ENCODE measurements at places on chromosomes 3 and 15.

GRCh38 chr15:72592097-72592496 lies 62.4 kb upstream of the GOLGA6B start:
- no peak for DNase-seq

- no peak for DNase-seq
These were observed 53.9 kb downstream of the CALML4 start for GRCh38 chr15:68151277-68151676.

DNA sequence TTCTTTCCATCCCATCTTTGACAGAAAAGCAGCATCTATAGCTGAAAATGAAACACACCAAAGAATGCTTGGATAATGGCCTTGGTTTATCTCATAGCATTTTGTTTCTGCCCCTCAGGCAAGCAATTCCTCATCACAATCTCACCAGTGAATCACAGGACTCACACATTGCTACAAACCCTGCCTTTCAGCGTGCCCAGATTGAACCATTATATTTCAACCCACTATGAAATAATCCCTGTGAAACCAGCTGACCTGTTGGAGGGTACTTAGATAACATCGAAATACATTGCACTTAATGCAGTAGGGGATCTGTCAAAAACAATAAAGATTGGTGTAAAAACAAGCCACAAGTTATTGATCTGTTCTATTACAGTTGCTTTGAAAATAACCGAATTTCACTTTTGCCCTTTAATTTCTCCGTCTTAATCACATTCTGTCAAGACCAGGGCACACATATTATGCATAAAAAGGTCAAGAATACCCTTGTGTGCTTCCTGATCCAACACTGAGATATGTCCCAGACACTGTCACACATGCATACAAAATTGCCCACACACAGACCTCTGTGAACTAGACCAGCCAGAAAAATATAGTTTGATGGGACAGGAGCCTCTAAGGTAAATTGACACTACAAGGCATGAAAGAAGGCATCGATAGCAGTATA lies 839.8 kb downstream of the NTRK3 start:
- no peak for DNase-seq

DNA sequence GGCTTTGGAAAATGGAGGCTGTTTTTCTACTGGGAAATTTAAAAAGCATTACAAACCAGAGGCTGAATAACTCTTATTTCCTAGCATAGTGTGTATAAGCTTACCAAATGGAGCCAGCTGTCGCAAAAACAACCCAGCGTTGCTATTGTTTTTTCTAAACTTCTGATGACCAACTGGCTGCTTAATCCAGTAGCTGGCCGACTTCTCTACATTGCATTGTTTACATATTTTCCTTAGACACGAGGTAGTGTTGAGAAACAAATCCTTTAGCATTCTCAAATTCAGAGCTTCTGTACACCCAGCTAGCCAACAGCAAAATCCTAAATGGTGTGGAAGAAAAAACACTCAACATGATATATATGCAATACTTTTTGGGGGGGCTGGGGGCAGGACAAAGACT lies 161.0 kb upstream of the ADAMTS9 start:
- no peak for DNase-seq

DNA sequence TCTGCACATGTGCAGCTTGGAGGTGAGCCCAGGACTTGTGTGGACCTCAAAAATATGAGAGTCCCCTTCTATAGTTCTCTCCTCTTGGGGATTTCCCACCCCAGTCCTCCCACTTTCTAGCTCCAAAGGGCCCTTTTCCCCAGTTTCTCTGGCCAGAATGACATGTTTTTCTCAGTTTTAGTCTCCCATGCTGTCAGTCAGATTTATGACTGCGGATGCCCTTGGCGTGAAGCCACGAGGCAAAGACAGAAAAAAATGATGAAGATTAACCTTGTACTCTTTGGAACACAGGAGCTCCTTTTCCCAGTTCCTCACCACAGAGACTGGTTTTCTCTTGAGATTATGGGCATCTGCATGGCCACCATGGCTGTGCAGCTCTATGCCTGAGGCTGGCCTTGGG lies 72.0 kb upstream of the TTBK2 start:
- DNase-seq = no peak

GRCh38 chr3:21543380-21544075 lies 207.5 kb downstream of the ZNF385D start:
- no peak for DNase-seq

GRCh38 chr15:84992157-84992944 lies 10.7 kb downstream of the PDE8A start:
- peak; percentile 20 for DNase-seq

DNA sequence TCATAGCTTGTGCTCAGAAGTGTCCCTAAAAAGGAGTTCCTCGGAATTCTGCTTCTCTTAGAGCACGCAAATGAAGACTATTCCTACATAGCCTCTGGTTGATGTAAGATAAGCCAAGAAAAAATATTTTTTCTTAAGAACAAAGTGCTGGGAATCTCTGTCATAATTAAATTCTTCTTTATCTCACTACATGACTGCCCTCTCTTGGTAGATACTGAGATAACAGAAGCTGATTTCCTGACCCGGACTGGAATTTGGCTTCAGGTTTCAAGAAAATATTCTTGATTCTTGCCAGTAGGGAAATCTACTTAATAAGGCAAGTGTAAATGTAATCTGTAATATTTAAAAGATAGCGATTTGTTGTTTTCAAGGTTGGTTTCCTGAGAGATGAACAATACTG lies 31.3 kb upstream of the SETMAR start:
- no peak for DNase-seq

DNA sequence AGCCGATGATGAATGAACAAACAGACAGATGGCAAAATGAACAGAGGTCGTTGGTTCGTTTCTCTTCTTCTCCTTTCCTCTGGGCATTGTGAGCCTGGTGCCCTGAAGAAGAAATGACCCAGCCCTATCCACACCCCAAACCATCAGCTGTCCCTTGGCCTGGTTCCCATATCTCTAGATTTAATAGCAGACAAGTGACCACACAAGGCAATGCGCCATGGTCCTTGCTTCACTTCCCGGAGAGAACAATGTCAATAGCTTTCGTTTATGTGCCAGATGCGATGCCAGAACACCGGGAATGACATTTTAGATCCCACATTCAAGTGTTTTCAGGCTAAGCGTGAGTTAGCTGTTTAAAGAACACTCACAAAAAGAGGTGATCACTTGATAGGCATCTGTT lies 17.7 kb downstream of the POC1A start:
- DNase-seq = no peak

- no peak for DNase-seq
These were observed 2.7 kb upstream of the KNSTRN start for GRCh38 chr15:40379853-40380252.

- no peak for DNase-seq
These were observed 138.5 kb downstream of the ARPP21 start for GRCh38 chr3:35777563-35778554.

DNA sequence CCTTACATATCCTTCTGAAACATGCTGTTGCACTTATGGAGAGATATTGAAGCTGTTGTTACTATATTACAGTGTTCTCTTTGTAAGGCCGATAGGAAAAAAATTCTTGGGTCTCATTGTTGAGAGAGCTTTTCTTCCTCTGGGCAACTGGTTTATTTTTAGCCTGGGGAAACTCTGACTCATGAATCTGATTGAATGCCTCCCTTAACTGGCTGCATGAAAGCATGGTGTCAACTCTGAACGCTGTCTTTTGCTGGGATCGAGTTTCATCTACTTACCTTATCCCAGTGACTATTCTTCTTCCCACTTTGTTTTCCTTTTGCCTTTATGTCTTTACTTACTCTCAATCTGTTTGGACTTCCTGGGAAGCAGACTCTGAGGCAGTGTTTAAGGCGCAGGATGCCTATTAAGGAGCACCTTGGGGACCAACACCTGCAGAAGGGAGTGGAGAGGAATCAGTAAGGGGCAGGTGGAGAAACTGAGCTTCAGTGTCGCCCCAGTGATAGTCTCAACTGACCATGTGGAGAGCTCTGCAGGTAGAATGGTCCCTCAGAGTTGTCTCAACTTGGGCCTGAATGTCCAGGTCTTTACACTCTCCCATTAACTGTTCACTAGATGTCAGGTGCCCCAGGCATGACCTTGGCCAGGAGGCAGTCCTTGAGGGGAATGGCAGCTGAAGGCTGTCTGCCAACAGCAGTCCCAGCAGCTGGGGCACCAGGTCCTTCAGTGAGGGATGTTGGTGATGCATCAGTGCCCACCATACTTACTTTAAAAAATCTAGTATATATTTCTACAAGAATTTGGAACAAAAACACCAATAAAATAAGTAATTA lies 88.9 kb upstream of the CCNL1 start:
- no peak for DNase-seq

DNA sequence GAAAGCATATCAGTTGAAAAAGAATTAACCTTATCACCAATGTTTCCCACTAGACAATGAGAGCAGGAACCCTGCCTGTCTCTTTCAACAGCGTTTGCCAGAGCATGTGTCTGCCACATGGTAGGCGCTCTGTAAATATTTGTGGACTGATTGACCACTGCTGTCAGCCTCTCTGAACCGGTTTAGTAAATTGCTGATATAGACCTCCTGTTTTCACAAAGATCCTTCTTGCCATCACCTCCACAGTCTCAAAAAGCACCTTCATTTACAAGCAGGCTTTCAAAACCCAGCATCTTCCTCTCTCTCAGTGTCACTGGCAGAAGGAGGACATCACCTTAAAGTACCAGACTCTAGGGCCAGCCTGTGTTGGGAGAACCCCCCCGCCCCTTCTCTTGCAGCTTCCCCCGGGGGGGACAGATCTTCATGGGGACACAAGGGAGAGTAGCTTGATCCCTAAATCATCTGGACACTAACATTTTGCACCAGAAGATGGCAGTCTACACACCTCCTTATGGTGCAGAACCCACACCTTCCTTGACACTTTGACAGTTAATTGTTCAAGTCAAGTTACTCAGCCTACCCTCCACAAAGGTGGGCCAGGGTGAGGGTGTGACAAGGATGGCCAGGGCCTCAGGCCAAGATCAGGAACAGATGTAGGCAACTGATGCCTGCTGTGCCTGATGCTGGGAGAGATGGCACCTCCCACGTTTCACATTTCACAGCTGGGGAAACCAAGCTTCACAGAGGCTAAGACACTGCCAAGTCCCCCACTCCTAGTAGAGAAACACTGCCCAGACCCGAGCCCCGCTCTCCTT lies 37.8 kb upstream of the USP3 start:
- peak; percentile 83 for DNase-seq

- no peak for DNase-seq
These were observed 18.2 kb downstream of the PIF1 start for GRCh38 chr15:64807051-64807749.

DNA sequence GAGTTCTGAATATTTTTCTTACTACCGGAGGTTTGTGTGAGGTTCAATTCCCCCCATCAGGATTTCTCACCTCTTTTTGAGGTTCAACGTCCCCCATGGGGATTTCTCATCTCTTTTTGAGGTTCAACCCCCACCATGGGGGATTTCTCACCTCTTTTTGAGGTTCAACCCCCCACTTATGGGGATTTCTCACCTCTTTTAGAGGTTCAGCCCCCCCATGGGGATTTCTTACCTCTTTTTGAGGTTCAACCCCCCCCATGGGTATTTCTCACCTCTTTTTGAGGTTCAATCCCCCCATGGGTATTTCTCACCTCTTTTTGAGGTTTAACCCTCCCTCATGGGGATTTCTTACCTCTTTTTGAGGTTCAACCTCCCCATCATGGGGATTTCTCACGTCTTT lies 26.3 kb downstream of the NDUFB4 start:
- no peak for DNase-seq

- peak; percentile 15 for DNase-seq
These were observed 44.9 kb downstream of the OXSR1 start for GRCh38 chr3:38210141-38210757.

- peak; percentile 9 for DNase-seq
These were observed 129.8 kb downstream of the NSMCE3 start for GRCh38 chr15:29139540-29140459.

DNA sequence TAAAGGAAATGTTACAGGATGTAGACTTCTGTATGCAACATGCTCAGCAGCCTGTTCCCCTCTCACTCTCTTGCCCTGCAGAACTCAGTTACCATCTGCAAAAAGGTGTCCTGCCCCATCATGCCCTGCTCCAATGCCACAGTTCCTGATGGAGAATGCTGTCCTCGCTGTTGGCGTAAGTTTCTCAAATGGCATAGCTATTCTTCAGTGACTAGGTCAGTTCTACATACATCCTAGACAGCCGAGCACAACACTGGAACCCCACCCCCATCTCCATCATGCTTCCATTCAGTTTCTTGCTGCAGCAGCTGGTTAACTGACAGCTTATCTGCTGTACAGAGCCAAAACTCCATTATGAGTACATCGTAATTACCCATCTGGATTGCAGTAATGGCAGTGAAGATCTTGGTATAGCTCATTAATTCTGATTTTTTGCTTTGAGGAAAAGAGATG lies 4.5 kb downstream of the THBS1 start:
- no peak for DNase-seq

DNA sequence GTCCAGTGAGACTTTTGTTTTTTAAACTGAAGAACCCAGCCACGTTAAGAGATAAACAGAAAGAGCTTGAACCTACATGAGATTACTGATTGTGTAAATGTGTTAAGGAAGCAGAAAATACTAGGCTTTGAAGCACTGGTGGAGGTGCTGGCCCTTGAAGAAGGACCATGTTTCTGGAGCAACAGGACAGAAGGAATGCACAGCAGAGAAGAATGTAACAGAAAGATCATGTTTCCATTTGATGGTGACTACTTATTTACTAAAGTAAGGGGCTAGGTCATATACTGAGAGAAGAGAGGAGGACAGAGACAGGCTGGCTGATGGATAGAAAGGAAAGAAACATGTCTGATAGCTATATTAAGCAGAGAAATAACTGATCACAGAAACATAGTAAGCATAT lies 88.8 kb downstream of the CLASP2 start:
- no peak for DNase-seq

DNA sequence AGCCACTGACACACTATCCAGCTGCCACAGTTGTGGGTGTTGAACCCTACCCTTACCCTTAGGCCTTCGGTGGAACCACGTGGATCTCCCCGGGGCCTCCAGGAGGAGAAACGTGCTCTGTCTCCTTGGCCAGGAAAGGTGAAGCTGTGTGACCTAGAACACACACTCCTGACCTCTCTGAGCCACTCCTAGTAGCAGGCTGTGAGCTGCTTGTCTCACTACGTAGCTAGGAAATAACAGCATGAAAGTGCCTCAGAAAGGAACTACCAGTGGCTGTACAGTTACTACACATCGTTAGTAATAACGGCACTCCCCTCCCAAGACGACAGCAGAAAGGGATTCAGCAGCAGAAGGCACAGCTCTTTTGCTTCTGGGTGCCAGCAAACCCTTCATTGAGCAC lies 36.2 kb upstream of the SLC6A6 start:
- no peak for DNase-seq

DNA sequence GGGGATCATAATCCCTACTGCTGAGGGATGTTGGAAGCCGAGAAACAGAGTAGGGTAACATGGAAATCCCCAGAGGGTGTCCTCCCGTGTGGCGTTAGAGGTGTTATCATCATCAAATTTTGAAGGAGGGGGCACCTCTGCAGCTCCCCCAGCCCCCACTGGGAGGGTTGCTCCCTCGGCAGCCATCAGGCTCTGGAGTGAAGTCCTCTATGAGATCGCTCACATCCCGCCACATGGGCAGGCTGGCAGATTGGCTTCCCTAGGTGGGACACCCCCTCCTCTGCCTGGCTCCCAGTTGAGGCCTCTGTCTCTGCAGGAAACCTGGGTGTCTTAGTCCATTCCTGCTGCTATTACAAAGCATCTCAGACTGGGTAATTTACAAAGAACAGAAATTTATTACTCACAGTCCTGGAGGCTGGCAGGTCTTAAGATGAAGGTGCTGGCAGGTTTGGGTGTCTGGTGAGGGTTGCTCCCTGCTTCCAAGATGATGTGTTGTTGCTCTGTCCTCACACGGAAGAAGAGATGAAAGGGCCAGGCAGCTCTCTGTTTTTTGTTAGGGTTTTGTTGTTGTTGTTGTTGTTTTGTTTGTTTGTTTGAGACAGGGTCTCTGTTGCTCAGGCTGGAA lies 120.5 kb downstream of the NUP210 start:
- no peak for DNase-seq

All from CD4-positive, alpha-beta T cell treated with Interleukin-4 for 4 hours (primary cell).